ENCODE measurements at places on chromosomes 11 and 22.

DNA sequence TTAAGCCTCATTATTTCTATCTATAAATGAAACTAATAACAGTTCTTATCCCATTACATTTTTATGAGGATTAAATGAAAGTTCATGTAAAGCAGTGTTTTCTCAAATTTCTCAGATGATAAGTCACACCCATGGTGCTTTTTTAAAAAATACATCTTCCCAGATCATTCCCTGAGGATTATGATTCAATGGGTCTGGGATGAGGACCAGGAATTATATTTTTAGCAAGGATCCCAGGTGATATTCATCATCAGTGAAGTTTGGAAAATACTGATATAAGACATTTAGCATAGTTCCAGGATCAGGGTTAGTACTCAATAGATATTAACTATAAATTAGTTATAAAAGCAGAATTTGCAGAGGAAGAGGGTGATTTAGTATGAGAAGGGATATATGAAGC lies 89.1 kb downstream of the BBOX1 start:
- DNase-seq, result no peak

DNA sequence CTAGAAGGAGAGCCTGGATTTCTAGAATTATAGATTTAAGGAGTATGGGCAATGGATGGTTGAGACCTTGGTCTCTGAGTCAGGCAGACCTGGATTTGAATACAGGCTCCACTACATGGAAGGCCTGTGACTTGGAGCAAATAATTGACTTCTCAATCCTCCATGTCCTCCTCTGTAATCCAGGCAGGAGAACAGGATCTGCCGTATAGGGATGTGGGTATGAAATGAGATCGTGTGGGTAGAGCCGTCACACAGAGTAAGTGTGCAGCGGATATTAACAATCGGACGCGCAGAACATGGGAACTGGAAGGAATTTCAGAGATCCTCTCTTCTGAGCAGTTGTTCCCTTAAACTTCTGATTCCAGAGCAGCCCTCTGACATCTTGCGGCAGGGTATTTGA lies 11.5 kb upstream of the TMPRSS13 start:
- DNase-seq, result no peak

GRCh38 chr11:130457623-130458409 lies 9.4 kb downstream of the ADAMTS15 start:
- no peak for DNase-seq

DNA sequence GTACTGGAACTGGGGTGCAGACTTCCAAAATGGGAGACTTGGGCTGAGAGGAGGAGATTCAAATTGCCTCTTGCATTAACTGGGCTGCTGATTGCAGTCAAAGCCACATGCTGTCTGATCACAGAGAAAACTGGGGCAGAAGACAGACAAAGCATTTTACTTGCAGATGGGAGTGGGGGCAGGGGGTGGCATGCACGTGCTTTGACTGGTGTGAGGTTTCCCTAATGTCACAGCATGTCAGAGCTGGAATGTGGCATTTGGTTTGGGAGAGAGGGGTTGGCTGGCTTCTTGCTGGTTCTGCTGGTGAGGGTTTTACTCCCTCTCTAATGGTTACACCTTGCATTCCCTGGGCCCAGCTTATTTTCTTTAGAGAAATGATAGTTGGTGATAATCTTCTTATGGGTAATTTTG lies 2.9 kb downstream of the TUB start:
- DNase-seq, result no peak

DNA sequence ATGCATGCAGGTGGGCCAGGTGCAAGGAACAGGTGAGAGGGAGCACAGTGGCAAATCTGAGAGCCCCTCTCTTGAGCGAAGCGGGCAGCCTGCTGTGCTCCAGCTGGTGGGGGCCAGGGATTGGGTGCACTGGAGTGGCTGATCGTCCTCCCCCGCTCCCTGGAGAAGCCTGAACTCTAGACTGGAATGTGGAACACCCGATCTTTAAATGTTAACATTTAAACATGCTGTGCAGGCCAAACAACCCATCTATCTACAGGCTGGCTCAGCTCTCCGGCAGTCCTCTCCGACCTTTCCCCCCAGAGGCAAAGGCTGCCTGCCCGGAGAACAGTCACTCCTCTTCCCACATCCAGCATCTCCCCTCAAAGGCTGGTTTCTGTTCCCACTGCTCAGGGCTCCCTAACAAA lies 5.1 kb downstream of the MRGPRF start:
- DNase-seq, result no peak

- no peak for DNase-seq
These were observed 2.0 kb downstream of the LRRC74B start for GRCh38 chr22:21047730-21048129.

- DNase-seq, result no peak
These were observed 786.1 kb upstream of the CNTN5 start for GRCh38 chr11:98234698-98235097.

GRCh38 chr11:75831915-75832502 lies 17.0 kb downstream of the UVRAG start:
- no peak for DNase-seq

DNA sequence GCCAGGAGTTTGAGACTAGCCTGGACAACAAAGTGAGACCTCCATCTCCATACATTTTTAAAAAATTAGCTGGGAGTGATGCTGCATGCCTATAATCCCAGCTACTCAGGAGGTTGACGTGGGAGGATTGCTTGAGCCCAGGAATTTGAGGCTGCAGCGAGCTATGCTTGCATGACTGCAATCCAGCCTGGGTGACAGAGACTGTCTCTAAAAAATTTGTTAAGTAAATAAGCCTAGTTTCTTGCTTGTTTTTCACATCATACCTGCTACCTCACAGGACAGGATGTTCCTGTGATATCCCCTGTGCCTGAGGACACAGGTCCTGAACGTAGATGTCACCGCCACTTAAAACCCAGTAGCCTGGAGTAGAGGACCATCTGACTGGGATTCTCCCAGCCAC lies 348.6 kb downstream of the MN1 start:
- DNase-seq, result no peak

- no peak for DNase-seq
These were observed 839 bp downstream of the LRRN4CL start for GRCh38 chr11:62688491-62688890.

DNA sequence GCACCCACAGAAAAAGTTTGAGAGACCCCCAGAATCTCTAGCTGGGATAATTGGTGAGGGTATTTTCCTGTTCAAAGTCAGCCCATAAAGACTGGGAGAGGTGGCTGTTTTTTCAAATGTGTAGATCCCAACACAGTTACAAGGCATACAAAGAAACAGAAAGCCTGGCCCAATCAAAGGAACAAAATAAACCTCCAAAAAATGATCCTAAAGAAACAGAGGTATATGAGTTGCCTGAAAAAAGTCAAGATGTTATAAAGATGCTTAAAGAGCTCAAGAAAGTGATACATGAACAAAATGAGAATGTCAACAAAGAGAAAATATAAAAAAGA lies 40.2 kb upstream of the MMP12 start:
- DNase-seq, result no peak

DNA sequence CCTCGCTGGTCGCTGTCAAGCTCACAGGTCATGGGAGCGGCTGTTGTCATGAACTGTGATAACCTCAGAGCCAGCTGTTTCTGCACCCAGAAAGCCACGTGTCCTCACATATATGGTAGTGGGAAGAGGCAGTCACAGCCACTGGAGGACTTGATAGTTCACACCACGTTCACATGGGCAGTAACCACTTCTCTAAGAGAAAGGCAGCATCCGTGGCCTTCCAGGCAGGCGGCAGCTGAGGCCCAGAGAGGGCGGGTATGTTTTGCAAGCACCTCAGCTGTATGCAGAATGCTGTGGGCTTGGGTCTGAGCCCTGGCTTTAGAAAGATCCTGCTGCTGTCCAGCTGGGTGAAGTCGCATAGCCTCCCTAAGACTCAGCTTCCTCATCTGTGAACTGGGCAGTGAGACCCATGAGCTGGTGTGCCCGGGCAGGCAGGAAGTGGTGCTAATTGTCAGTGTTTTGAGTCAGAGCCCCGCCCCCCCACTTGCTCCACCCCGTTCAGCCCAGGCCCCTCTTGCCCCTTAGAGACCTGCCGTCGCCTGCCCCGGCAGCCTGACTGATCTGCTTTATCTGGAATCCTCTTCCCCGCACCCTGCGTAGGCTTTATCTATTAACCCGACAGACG lies 13.3 kb downstream of the TTC38 start:
- DNase-seq, result peak; percentile 48

GRCh38 chr11:22161489-22161888 lies 31.4 kb upstream of the ANO5 start:
- DNase-seq, result no peak

- no peak for DNase-seq
These were observed 14.4 kb downstream of the DEUP1 start for GRCh38 chr11:93344855-93345333.

GRCh38 chr22:35601743-35602615 lies 15.2 kb downstream of the MB start:
- no peak for DNase-seq

DNA sequence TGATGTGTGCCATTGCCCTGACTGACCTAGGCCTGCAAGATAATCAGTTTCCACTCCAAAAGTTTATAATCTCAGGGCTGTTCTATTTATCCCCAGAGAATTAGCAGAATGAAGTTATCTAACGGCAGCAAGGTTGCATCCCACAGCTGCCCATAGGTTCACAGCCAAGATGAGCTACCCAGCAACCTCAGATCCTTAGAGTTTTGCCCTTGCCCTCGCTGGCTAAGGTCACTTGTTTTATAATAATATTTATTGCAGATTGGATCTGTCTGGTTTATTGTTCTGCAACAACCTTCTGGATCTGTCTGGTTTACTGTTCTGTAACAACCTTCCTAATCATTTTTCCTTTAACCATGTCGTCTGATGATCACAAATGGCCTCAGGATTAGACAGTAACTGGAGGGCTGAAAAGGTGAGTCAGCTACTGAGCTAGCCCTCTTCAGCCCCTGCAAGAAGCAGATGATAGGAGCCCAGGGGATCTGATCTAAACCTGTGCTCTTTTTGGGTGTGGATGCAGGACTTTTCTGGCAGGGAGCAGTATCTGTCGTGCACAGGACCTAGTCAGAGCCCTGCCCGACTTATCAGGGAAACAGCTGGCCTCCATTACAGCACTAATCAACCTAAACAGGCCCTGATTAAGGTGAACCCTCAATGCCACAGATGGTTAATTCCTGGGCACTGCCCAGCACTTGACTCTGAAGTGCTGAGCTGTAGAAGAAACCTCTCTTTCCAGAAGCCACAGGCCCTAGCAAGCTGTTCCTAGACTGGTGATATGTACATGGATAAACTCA lies 642.9 kb upstream of the KIRREL3 start:
- no peak for DNase-seq

GRCh38 chr22:50244420-50245213 lies at the start of gene TUBGCP6:
Gene TUBGCP6, minus strand, starts transcription at chr22:50245023. Its CDS starts 564 bp downstream, at chr22:50244459.
- peak; percentile 96 for DNase-seq

DNA sequence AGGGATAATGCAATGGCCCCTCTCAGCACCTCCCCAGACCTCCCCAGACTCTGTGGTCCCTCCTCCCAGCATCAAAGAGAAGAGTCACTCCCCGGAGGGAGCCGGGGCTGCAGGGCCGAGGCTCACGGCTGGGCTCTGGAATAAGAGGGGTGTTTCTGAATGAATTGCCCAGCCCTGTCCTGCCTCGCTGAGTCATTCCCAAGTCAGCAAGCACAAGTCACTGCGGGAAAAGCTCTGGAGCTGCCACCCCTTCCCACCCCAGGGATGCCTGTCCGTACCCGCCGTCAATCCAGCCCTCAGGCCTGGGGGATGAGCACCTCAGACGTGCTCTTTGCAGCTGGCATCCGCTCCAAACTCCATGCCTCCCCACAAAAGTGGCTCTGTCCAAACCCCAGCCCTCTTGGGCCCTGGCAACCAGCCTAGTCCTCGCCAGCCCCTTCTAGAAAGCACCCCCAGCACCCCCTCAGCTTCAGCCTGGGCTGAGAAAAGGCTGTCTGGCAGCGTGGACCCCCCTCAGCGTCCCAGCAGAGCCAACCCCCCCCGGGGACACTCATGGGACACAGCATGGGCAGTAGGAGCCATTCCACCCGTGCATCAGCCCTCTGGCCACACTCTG lies 22.7 kb downstream of the CELSR1 start:
- no peak for DNase-seq

- DNase-seq, result no peak
These were observed 604 bp upstream of the POLR3H start for GRCh38 chr22:41544671-41545476.

GRCh38 chr11:70063555-70063954 lies 14.6 kb upstream of the ANO1 start:
- no peak for DNase-seq

GRCh38 chr22:24205438-24206195 lies 24.3 kb downstream of the SUSD2 start:
- no peak for DNase-seq

DNA sequence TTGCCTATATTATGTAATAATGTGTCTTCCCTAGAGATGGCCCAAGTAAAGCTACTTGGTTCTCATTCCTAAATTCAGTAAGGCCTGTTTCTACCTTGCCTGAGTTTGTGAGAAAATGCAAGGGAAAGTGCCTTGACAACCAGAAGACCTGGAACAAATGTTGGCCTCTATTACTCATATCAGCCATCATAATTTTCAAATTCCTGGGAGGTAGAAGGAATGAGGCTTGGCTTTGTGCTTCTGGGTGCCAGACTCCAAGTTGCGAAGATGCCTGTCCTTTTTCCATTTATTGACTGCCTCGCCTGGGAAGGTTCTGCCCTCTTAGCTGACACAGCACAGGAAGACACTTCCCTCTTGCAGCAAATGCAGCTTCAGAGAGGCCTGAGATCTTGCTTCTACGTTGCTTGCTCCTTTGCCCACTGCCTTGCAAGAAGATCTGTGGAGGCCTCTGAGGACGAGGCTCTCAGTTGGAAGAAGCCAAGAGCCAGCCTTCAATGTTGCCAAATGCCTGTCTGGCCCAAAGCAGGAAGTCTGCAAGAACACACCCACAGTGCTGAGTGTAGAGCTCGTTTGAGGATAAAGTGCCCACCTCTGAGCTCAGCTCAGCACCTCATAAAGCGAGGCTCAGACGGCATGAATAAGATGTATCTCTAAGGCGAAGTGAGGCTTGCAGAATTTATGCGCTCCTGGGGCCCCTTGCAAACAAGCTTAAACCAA lies 120.1 kb downstream of the GALNT18 start:
- no peak for DNase-seq

DNA sequence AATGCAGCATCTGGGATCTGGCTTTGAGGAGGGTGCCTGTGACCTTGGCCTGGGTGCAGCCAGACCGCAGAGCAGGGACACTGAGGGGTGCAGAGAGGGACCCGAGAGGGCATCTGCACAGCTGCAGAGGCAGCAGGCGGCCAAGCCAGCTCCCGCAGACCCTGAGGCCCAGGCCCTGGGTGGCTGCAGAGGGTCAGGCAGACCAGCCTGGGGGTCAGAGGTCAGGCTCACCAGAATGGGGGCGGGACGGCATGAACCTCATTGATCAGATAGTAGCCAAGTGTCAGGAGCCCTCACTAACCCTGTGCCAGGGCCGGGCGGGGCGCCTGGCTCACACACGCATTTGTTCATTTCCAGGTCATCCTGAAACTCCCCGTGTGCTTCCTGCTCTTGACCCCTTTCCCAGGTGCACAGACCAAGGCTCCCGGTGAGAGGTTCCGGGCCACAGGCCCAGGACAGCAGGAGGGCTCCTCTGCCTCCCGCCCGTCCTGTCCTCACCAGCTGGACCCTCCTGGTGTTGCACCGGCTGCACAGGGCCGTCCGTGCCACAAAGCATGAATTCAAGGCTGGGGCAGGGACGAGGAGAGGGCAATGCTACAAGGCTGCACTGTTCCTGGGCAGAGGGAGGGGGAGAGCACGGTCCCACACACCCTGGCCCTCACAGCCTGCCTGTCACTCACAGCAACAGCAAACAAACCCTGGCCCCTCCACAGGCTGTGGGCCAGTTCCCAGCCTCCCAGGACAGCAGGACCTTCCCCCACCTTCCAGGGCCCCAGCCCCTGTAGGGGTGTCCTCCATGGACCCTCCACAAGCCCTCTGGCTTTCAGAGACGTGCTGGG lies 3.3 kb downstream of the RTN4R start:
- DNase-seq, result no peak

Data from substantia nigra (tissue), 51 donors.